CD4-positive, alpha-beta T cell treated with Interleukin-10 for 1 hour (primary cell): ENCODE measurements at places on chromosomes 12 and 14.

- DNase-seq, result no peak
Measured at GRCh38 chr14:104217486-104218360, 79.3 kb downstream of the KIF26A start.

DNA sequence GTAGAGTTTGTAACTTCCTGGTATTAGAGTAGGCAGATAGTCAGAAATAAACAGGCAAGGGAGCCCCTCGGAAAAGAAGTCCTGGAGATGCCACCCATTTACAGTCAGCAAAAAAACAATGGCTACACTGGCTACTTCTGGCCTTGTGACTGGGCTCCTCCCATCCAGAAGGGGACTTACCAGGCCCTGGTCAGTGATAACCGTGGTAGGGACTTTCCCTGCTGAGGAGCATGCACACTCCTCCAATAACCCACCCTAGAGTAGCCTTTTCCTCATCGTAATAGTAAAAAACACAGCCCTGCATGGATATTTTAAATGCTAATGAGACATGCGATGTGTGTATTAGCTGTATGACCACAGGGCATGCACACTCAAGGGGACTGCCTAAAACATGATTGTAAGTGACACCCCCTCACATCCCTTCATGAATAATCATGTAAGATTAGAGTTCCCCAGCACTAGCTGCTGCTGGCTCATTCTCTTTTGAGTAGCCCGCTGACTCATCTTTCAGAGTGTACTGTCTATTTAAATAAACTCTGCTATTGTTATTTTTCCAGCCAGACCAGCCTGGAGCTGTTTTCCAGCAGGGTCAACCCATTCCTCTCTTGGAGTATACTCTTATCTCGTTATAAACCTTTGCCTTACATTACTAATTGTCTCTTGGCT is 413.8 kb upstream of the TMTC1 start:
- no peak for DNase-seq

- no peak for DNase-seq
Measured at GRCh38 chr12:108525681-108526080, 10.6 kb downstream of the FICD start.

GRCh38 chr12:34405286-34406227 is 383.3 kb downstream of the ALG10 start:
- no peak for DNase-seq
